ENCODE measurements at places on chromosomes 6 and 20. TPM values are rescaled to one million over a fixed set of nuclear protein-coding genes. Genes with fewer than 3 reads are reported as not detected.

Gene HDGFL1
- total RNA-seq = not detected

Gene JPH2
- 10.4 TPM for total RNA-seq

Gene TMEM239
- total RNA-seq = not detected

Gene FERMT1
- 10.9 TPM for total RNA-seq

Gene GSTA1
- not detected for total RNA-seq

Gene HEY2
- total RNA-seq = 0.05 TPM

Gene PHACTR1
- 0.51 TPM for total RNA-seq

Measured in smooth muscle cell of the umbilical artery (primary cell).